ENCODE measurements at places on chromosomes 5 and 9.
A peak's percentile ranks its signal among the peaks of the same experiment; 100 is the strongest.

DNA sequence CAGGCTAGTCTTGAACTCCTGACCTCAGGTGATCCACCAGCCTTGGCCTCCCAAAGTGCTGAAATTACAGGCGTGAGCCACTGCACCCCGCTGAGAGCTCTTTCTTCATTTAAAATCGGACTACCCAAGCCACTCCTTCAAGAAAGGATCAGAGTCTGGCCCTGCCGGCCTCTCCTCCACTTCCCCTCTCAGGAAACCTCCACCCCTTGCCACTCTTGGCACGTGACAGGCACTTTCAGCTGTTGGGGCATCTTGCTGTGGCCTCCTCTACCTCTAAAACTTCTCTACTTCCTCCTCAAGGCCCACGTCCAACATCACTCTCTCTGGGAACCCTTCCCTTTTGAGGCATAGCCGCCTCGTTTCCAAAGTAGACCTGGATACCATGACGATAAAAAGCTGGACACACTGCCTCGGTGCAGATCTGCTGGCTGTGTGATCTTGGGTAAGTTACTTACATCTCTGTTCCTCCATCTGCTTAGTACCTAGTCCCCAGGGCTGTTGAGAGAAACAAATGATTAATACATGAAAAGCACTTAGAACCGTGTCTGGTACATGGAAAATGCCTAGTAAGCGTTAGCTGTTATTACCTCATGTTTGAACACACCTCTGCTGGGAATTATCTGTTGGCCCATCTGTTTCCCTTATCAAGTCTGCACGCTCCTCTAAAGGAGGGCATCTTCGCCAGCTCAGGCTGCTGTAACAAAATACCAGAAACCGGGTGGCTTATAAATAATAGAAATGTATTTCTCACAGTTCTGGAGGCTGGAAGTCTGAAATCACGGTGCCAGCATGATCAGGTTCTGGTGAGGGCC, 55.3 kb downstream of the SMIM23 start:
- no peak for DNase-seq

GRCh38 chr5:69492391-69492922, at the start of gene OCLN:
Gene OCLN (plus strand): TSS chr5:69492790. CDS start chr5:69504245, 11,455 bp downstream.
- DNase-seq = peak; percentile 33

- DNase-seq = no peak
These were observed 186.7 kb downstream of the CFAP90 start for GRCh38 chr5:7664208-7664607.

DNA sequence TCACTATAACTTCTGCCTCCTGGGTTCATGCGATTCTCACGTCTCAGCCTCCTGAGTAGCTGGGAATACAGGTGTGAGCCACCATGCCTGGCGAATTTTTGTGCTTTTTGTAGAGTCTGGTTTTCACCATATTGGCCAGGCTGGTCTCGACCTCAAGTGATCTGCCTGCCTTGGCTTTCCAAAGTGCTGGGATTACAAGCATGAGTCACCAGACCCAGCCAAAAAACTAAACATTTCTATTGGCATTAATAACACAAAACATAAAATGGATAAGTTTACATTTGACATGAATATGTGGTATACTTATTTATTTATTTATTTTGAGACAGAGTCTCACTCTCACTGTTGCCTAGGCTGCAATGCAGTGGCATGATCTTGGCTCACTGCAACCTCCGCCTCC, 13.6 kb upstream of the REEP5 start:
- DNase-seq = no peak

DNA sequence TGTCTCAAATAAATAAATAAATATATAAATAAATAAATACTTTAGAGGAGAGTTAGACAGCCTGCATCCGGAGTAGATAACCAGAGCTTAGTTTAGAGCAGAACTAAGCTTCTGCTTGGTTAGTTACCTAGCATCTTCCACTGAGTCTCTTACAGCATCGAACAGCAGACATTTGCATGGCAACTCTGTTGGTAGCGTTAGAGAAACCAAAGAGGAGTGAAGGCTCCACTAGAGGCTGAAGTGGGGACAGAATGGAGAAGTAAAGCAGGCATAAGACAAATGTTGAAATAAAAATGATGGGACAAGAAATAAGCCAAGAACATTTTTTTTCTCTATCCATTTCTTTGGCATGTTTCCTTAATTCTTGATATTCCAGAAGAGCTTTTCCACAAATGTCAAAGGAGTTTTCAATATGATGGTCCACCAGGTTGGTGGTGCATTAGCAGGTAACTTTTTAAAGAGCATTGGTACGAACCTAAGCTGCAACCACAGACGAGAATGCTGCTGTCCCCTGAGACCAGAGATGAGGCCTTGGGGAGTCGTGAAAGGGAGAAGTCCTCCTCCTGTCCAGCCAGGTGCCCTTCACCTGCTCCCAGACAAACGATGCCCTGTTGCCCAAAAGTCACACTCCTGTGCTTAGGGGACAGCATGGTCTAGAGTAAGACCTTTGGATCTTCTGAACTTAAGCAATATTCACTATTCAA, 438.3 kb downstream of the DIRAS2 start:
- no peak for DNase-seq

- DNase-seq = no peak
These were observed 269.6 kb upstream of the RIOK2 start for GRCh38 chr5:97452646-97453045.

DNA sequence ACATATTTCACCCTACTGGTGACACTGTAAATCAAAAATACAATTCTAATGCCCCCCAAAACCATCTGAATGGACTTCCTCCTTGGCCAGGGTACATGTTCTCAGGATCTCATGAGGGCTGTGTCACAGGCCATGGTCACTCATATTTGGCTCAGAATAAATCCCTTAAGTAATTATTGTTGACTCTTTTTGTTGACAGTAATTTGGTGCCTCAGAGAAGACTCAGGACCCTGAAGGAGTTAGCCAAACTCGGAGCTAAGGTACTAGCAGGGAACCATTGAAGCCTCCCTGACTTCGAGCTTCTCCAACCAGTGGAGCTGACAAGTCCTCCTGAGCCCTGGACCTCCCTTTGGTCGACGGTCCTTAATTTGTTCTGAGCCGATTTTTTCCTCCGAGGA, 51.2 kb upstream of the SNAPC3 start:
- DNase-seq = no peak

- DNase-seq = no peak
These were observed 4.8 kb upstream of the PLGRKT start for GRCh38 chr9:5442400-5443011.

DNA sequence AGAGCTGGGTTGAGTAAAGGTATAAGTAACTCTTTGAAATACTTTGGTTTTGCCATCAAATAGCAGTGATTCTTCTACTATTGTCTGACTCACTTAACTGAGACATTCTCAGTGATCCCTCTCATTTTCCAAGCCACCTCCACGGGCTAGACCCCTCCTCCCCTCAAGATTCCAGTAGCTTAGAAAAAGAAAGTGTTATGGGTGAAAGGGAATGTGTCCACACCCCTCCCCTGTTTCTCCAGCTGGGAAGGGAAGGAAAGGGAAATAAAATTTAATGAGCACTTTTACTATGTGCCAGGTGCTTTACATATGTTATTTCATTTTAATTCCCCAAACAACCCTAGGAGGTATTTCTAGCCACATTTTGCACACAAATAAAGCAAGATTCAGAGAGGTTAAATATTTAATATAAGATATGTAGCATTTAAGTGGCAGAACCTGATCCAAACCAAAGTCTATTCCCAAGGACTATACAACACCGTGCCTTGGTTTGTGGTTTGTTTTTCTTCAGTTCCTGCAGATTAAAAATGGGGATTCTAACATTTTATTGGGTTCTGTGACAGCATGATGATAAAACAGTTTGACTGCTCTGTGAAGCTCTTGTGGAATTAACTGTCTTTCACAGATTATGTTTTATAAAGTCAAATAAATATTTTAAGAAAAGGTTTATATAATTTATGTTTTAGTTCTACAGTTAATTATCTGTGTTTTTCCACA, 135.9 kb downstream of the ZSWIM6 start:
- no peak for DNase-seq

- DNase-seq = no peak
These were observed 316.9 kb downstream of the ADGRV1 start for GRCh38 chr5:90875456-90875855.

- DNase-seq = no peak
These were observed 623.3 kb downstream of the HINT1 start for GRCh38 chr5:130541617-130542221.

DNA sequence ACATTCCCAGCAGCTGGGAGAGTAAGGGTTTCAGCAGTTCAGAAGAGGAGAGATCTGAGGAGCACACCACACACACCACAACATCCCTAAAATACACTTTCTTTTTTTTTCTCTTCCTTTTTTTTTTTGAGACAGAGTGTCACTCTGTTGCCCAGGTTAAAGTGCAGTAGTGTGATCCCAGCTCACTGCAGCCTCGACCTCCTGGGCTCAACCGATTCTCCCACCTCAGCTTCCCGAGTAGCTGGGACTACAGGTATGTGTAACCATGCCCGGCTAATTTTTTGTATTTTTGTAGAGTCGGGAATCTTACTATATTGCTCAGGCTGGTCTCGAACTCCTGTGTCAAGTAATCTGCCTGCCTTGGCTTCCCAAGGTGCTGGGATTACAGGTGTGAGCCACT, 9.7 kb upstream of the UBAP1 start:
- DNase-seq = no peak

DNA sequence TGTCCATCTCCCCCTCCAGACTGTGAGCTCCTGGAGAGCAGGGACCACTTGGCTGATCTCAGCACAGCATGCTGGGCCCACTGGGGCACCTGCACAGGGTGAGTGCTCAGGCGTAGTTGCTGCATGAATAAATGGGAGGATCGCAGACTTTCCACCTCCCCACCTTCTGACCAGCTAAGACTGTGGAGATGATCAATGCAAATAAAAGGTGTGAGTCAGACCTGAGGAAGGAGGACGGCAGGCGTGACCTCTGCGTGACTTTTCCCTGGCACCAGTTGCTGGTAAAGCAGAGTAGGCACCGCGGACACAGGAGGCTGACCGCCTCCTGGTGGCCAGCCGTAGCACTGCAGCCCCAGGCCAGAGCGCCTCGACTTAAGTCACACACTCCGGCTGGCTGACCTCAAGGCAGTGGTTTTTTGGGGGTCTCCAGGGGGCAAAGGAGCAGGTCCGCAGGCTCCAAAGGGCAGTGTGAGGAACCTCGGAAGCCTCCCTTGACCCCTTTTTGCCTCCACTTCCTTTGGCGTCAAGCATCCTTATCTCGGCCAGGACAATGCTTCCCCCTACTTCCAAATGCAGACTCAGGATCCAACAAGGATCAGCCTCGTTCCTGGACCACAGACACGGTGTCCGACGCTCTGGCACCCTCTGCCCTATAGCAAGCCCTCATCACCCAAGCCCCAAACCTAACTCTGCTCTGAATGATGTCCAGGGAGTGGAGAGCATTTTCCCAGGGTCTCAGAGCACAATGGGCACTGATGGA, 12.7 kb upstream of the TDRD7 start:
- DNase-seq = peak; percentile 62

DNA sequence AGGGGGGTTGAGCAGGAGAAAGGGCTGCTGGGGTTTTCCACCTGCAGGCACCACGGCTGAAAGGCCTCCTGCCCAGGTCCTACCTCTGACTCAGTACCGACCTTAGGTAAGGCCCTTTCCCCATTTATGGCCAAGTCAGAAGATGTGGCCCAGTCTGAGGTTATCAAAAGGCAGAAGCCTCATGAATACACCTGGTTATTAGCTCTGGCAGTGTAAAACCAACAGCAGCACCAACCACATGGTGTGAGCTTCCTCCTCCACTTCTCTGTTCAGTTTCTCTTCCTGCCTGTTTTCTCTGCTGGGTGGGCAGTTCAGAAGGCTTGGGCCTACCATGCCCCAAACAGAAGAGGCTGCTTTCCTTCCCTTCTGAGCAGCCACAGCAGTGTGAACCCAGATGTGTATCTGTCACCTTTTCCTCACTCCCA, 86.9 kb downstream of the UGCG start:
- peak; percentile 22 for DNase-seq

DNA sequence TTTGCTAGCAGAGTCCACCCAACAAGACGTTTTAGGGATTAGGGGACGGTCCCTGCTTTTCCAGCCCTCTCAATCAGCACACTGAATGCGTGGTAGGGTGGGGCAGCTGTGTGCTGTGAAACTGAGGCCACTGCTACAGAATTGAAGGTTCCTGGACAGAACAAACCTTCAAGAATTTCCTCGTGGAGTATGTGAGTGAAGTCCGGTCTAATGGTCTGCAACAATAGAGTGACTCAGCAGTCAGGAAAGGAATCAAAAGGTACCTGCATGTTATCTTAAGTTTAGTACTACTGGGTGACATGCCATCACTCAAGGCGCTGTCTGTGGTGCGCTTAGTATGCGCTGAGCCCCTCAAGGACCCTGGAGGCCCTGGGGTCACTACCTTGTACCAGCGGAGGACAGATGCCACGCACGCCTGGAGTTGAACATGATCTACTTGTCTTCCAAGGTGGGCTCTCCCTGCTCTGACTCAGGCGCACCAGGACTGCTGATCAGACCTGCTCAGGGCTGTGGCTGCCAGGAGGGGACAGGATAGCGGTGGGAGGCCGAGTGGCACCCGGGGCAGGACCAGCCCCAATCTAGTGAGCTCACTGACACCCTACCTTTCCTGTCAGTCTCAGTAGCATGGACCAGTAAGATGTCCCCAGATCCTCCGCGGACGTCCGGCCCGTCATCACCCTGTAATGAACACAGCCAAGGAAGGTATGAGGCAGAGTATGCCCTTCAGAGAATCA, 50.5 kb downstream of the PRRT1B start:
- DNase-seq = no peak

- no peak for DNase-seq
These were observed 115.3 kb downstream of the ROR2 start for GRCh38 chr9:91834740-91835139.

DNA sequence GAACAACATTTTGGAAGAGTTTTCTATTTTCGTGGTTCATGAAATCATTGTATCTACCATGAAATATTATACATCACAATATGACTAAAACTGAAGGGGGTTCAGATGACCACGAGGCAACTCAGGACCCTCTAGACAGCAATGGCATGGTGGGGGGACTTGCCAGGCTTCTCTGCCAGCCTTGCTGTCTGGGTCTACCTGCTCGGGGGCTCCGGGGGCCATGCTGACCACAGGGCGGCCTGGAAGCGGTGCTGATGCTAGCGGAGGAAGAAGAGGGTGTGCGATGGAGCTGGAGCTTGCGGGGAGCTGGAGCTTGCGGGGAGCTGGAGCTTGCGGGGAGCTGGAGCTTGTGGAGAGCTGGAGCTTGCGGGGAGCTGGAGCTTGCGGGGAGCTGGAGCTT, 89.2 kb upstream of the IRX4 start:
- no peak for DNase-seq

DNA sequence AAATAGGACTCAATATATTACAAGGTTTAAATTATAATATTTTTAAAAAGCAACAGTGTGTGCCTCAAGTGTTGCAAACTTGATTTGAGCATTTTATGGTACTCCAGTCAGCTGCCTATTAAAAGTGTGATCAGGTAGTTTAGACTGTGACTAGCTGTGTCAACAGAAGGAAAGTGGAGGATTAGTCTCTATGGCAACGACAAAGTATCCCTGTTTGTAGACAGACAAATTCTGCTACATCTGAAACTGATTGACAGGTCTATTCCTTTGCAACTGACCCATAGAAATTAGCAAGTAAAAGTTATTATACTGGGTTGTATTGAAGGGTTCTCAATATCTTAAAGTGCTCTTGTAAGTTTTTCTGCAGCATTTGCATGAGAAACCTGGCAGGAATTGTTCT, 249.8 kb upstream of the ARRDC3 start:
- DNase-seq = no peak
